Fibroblast of the aortic adventitia (primary cell): ENCODE measurements at places on chromosomes 2 and 18.

GRCh38 chr2:167929484-167929883 is 317.9 kb downstream of the STK39 start:
- DNase-seq, result no peak

DNA sequence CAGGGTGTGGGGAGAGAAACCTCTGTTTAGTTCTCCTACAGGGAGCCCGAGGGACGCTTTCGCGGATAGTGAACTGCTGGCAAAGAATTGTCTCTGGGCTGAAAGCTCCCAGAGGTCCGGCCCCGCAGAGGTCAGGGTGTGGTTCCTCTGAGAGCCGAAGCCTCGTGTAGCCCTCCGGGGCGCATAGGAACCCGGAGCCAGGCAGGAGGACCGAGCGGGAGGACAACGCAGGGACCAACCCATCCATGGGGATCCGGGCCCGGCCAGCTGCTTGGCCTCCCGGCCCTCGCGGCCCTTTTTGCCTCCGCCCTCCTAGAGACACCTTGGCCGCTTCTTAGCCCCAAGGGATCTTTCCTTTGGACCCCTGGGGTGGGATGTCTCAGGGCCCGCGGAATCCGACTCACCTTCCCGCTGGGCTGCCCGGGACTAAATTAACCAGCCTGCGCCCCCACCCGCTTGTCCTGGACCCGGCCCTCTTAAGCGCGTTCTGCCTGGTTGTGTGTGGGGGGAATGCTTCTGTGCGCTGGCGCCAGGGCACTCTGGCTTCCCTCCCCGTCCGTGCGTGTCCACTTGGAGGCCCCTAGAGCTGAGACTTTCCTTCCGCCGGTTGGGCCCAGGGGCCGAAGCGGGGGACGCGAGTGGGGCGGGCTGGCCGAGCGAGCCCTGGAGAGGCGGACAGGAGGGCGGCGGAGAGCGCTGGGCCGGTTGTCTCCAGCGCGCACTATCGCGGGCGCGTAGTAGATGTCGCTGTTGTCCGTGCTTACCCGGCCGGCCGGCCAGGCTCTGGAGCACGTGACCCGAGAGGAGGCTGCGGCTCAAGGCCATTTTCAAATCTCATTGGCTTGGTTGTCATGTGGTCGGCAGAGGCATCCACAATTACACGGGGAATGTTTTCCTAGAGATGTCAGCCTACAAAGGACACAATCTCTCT is at the start of gene HOXD10:
HOXD10 (plus strand) TSS at position 896 of the 931 bp plus-strand sequence. CDS start 56 bp downstream, outside the sequence.
- DNase-seq, result no peak

DNA sequence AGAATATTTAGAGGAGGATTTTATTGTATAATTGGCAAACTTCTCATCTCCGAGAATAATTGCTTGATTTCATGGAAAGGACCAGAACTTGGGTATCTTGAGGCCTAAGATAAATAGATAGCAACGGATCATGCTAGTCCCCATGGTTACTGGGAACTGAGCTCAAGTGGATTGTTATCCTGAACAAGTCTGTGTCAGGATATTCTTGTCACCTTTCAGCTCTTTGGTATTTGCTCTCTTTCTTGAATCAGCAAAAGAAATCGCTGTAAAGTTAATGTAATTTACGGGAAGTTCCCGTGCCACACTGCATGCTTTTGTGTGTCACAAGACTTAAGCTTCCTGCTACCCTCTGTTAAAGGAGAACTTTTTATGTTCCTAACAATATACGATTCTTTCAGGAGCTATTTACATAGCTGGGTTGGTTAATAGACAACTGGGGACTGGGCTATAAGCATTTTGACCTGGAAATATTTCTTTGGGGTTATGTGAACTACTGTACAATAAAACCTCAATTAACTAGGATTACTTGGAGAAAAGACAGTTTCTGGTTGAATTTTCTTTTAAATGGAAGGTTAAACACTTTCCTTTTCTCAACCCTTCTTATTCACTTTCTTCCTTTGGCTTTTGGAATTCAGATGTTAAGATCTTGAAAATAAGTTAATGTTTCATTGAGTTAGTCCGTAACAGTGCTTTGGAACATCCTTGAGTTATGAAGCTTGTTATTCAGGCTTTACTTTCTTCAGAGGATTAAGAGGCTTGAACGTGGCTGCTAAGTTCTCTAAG is 151.2 kb downstream of the FMNL2 start:
- no peak for DNase-seq

DNA sequence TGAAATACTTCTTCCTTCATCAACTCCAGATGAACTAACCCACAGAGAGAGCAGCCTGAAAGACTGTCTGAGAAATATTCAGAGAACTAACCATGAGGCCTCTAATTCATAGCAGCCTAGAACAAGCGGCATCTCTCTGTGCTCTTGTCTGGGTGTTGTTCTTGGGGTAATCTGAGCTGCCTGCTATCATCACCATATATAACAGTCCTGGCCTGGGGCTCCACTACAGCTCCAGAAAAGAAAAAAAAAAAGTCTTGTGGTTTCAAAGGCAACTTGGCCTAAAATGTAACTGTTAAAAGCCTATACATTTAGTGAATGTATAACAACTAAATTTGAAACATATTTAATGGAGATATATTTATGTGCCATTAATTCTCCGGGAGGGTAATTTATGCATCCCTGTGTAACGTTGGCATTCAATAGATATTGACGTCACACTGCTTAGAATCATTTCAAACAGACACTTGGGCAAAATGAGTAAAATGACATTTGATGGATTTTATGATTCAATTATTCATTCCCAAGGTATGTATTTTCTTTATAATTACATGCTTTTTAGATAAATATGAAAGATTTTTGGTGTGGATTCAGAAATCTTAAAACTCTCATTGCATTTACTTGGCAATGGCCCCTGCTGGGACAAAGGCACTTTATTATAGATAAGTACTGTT is 294.3 kb downstream of the HRH4 start:
- DNase-seq, result no peak

- DNase-seq, result no peak
Measured at GRCh38 chr2:172896661-172897081, 161.0 kb downstream of the RAPGEF4 start.

- DNase-seq, result peak; percentile 94
Measured at GRCh38 chr2:237141571-237142051, 55.9 kb downstream of the COPS8 start.

- no peak for DNase-seq
Measured at GRCh38 chr2:167692936-167693335, 554.5 kb downstream of the STK39 start.

GRCh38 chr2:127065940-127066318 is 41.0 kb downstream of the BIN1 start:
- DNase-seq, result no peak

- no peak for DNase-seq
Measured at GRCh38 chr2:241808721-241809382, at the start of gene NEU4. NEU4 (plus strand) TSS chr2:241809193; CDS start chr2:241814485, 5,292 bp downstream.

DNA sequence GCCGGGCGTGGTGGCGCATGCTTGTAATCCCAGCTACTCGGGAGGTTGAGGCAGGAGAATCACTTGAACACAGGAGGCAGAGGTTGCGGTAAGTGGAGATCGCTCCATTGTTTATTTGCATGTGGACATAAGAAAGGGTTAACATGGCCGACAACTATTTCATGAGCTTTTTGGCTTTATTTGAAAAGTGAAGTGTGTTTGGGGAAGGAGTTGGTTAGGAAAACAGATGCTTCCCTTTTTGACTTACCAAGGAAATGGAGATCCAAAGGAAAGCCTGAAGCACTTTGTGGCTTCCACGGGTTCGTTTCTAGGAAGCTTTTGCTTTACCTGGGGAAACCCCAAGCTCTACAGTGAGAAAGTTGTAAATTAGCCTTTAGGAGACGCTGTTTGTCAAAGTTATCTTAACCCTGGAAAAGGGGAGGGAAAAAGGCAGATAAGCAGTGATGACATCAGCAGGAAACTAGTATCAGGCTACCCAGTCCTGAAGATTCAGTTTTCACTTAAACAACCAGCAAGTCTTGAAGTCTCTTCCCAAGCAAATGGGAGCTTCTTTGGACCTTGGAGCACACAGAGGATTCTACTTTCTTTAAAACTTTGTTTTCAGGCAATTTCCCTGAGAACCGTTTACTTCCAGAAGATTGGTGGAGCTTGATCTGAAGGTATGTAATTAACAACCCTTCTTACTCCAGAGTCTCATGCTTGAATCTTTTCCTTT is at the start of gene CASP10:
CASP10 (plus strand) TSS at position 492 of the 715 bp plus-strand sequence. CDS start 2,637 bp downstream, outside the sequence.
- DNase-seq, result peak; percentile 89

DNA sequence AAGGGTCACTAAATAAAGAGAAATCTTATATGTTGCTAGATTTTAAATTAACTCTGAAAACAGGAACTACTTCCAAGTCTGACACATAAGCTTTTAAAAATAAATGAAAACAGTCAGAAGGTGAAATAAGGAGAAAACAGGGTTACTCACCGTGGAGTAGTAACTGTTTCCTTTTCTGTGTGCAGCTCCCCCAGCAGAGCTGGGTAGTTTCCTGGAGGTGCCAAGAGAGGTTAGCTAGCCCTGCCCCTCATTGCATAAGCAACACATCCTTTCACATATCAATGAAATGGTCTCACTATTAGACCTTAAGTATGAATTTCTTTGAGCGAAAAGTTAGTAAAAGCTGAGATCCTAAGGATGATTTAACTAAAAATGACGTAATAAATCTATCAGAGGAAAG is 54.0 kb upstream of the GPR75 start:
- DNase-seq, result peak; percentile 32

- no peak for DNase-seq
Measured at GRCh38 chr2:140593132-140593531, 1537.7 kb downstream of the LRP1B start.

GRCh38 chr18:62844850-62845643 is 129.7 kb downstream of the PHLPP1 start:
- no peak for DNase-seq

- no peak for DNase-seq
Measured at GRCh38 chr2:221133941-221134340, 438.2 kb downstream of the EPHA4 start.

- DNase-seq, result no peak
Measured at GRCh38 chr2:24163601-24164000, 11.3 kb upstream of the FAM228A start.

DNA sequence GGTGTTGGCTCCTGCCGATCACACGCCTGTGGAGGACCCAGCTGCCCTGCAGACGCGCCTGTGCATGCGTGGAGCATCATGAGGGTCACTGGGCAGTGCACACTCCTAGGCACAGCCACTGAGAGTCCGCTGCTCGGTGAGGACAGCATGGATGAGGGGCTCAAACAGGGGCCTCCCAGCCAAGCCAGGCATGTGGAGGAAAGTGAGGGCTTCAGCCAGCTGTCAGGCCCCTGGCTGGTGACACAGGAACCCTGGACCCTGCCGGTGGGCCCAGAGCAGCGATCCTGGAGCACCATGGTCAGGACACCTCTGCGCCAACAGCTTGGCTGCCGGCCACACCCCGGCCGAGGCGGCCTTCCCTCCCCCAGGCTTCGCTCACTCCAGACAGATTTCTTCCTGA is 171.2 kb downstream of the RTP5 start:
- DNase-seq, result no peak

- DNase-seq, result no peak
Measured at GRCh38 chr18:47436871-47437270, 185.4 kb upstream of the SKOR2 start.

DNA sequence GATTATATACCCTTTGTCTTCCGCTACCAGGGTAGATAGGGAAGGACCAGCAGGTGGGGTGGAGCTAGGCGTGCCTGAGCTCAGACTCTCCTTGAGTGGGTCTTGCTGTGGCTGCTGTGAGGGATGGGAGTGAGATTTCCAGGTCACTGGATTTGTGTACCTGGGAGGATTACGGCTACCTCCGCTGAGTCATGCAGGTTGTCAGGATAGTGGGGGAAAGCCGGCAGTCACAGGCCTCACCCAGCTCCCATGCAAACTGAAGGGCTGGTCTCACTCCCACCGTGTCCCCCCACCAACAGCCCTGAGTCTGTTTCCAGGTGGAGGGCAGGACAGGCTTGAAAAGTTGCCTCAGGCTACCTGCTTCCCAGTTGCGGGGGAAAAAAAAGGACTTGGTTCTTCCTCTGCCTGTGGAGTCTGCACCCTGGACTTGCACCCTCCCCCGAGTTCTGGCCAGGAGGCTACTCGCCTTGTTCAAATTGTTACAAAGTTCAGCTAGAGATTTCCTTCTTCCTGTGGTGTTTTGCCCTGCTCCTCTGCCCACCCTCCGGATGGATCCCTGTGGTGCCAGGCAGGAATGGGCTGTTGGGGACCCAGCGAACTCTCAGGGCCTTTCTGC is 268.3 kb downstream of the VAPA start:
- no peak for DNase-seq

GRCh38 chr2:159101755-159102489 is 133.5 kb downstream of the TANC1 start:
- DNase-seq, result no peak

GRCh38 chr2:43298500-43298899 is 72.1 kb upstream of the ZFP36L2 start:
- DNase-seq, result no peak

DNA sequence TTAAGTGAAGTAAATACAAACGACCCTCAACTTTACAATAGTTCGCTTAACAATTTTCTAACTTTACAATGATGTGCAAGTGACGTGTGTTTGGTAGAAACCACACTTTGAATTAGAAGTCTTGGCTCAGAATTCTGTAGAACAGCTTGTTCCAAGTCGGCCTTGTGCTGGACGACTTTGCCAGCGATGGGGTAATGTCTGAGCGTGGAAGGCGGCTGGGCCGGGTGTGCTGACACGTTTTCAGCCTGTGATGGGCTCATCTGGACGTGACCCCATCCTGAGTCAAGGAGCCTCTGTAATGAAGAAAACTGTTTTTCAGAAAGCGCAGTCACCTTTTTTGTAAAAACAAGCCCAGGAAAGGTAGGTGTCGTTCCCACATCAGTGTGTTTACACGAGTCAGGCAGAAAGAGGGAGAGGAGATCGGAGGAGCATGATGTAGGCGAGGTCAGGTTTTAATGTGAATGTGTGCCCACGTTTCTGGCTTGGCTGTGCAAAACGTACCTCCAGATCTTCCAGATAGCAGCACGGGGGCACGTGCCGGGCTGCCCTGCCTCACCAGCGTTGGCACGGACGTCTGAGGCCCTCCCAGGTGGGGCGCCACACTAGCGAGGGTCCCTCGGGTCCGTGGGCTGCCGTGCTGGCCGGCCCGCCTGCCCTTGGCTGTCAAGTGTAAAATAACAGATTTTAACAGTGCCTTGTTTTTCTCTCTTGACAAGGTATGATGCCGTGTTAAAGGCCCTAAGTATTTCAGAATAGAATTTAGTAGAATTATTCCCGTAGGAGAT is 54.6 kb downstream of the CTDP1 start:
- DNase-seq, result no peak

- DNase-seq, result no peak
Measured at GRCh38 chr2:209387389-209387788, 36.5 kb upstream of the MAP2 start.
